T-cell (primary cell): ENCODE measurements at places on chromosomes 7 and 10.

- no peak for DNase-seq
These were observed 248.5 kb downstream of the SFMBT2 start for GRCh38 chr10:7162331-7162730.

- no peak for DNase-seq
These were observed 19.0 kb upstream of the RHOBTB1 start for GRCh38 chr10:60962946-60963345.

GRCh38 chr10:119441921-119442757 is 100.4 kb downstream of the RGS10 start:
- no peak for DNase-seq

DNA sequence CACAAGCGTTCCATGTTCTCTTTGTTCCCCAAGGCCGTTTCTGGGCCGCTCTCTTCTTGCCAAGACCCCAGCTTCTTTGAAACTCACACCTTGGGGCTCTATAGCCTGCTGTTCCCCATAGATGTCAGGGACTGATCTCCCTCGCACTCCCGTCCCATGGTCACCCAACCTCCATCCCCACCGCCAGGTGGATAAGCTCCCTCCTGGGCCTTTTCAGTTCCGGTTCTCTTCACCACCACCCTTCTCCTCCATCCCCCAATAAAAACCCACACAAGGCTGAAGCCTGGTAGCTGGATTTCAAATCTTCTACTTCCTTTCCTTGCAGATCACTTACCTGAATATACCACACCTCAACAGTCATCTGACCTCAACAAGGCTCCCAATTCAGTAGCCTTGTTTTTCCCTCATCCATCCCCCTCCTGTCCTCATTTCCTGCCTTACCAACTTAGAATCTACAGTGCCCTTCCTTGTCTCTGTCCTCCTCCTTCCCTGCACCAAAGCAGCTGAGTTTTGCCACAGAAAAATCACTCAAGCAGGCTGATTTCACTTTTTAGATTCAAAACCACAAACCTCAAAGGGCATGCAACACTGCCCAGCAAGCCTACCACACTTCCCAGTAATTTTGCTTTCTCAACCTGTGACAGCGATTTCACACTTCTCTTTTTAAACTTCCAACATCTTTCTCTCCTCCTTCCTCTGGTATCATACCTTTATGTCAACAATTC is 7.7 kb downstream of the SLC37A3 start:
- no peak for DNase-seq

DNA sequence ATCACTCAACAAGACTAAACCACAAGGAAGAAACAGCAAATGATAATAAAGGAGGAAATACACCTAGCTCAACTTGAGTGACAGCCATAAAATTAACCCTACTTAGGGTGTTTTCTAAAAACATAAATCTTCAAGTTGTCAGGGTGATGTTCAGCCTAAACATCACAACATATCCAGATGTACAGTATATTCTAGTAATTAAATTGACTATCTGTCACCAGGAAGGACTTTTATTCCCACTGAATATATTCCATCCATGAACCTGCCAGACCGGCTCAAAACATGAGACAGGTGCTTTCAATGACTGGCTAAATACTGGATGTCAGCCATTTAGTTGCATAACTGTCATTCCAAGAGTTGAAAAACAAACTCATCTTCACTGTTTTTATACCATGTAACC is 298.1 kb upstream of the NEBL start:
- DNase-seq, result no peak

DNA sequence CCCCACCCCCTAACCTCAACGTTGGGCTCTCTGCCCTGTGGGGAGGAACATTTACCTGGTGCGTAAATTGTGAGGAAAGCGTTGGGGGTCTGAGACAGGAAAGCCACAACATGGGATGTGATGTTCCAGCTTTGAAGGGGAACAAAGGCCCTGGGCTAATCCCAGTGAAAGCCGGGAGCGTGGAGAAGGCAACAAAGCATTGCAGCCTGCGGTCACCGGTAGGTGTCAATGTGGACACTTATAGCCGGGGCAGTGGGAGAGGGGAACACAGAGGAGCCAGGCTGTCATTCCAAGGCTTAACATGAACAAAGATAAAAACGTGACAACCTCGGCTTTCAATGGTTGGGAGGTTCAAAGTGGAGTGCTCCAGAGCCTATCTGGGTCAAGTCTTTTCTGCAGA is 12.7 kb downstream of the PTF1A start:
- DNase-seq, result no peak

DNA sequence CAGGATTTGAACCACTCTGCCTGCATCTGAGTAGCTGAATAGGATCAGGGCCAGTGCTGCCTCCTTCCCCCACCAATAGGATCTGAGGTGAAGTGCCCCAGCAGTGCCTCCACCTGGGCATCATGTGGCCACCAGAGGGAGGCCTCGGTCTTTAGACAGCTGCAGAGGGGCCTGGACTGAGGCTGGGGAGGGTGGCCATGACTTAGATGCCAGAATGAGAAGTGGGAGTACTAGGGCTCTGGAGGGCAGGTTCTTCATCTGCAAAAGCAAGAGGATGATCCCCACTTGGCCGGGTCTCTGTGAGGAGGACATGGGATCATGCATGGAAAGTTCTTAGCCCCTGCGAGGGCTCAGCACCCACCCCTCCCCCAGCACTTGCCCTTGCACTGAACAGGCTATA is 56.9 kb downstream of the NEUROG3 start:
- peak; percentile 27 for DNase-seq

DNA sequence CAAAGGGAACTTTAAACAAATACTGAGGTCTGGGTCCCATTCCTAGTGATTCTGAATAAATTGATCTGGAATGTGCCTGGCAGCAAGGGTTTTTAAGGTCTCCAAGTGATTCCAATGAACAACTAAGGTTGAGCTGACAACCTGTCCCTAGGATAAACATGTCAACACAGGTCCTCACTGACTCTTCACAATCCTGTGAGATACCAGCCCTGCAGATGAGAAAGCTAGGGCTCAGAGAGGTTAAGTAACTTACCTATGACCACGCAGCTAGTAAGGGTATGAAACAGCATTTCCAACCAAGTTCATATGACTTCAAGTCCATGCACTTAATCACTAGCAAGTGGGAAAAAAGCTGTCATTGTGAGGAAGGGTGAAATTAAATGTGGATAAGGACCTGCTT is 44.0 kb downstream of the SEM1 start:
- no peak for DNase-seq

- DNase-seq, result no peak
These were observed 61.9 kb downstream of the RGS10 start for GRCh38 chr10:119480667-119481066.

DNA sequence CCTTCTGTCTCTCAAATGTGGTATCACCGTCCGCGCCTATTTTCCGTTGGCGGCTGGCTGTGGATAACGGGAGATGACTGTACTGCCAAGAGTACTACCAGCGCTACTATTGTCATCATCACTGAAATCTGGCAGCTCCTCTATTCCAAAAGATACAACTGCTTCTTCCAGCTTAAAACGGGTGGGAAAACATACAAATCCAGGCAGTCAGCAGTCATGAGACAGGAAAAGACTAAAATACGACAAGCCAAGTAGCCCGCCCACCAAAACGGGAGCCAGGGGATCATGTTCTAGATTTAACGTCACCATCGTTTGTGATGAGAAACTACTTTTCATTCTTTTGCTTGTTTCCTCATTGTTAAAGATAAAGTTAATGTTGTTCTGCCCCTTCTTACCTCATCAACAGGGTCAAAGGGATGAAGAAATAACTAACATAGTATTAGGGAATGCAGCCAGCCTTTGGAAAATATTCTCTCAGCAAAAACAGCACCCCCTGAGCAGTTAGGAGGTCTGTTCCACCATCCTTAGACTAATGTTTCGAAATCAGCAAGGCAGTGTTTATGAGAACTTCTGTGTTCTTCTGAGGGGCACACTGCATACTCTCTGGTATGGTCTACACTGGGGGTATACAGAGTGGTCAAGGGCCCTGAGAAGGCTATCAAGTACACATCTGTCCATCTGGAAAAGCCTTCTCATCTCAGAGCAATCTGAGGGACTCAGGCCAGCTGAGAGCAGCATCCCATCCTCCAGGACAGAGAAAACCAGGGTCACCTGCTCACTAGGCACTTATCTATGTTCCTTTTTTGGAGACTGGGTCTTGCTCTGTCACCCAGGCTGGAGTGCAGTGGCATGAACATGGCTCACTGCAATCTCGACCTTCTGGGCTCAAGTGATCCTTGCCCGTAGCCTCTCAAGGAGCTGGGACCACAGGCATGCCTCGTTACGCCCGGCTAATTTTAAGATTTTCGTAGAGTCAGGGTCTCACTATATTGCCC is 47.5 kb downstream of the GNA12 start:
- no peak for DNase-seq

DNA sequence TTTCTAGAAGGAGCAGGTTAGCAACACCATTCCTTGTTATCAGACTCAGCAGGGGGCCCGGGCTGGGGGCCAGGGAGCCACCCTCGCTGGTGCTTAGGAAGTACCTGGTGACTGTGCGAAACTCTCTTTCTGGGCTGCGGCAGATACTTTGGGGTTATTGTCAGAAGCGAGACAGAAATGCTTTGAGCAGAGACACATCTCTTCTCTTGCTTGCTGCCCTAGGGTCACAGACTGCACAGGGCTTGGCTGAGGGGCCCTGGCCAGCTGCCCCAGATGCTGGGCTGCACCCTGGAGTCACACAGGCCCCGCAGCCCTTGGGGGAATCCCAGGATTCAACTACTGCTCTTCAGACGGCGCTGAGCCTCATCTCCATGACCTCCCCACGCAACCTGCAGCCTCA is 91.9 kb downstream of the WDFY4 start:
- no peak for DNase-seq

GRCh38 chr7:101538596-101539459 is 90.3 kb downstream of the MYL10 start:
- DNase-seq, result peak; percentile 10

DNA sequence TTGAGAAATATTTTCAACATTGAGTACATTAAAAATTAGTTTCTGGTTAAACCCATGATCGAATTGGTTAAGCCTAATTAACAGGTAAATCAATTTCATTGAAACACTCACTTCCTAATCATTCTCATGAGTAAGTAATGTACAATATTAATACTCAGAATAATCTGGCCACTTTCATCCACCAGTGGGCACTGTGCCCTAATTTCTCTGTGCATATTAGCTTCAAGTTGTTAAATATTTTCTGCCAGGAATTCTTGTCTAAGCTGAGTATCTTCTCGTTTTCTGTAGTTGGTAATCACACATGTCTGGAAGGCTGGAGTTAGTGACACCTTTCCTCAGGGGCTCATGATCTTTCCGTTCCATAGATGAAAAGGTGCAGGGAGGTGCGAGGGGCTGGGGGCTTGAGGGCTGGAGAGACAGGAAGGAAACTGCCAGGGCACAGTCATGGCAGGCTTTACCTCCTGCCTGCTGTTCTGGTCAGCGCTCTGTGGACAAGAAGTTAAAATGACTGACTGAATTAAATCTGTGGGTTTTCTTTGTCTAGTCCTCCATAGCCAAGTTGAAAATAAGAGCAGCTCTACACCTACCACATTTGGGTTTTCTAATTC is 71.9 kb downstream of the WIPF3 start:
- DNase-seq, result peak; percentile 27

GRCh38 chr10:62512732-62513475 is 138.7 kb downstream of the ZNF365 start:
- no peak for DNase-seq

GRCh38 chr10:110498982-110499795 is 1.5 kb downstream of the DUSP5 start:
- no peak for DNase-seq

- no peak for DNase-seq
These were observed 185.6 kb downstream of the FANK1 start for GRCh38 chr10:126081841-126082466.

GRCh38 chr10:133614830-133615580 is 11.6 kb downstream of the FRG2B start:
- DNase-seq, result no peak

DNA sequence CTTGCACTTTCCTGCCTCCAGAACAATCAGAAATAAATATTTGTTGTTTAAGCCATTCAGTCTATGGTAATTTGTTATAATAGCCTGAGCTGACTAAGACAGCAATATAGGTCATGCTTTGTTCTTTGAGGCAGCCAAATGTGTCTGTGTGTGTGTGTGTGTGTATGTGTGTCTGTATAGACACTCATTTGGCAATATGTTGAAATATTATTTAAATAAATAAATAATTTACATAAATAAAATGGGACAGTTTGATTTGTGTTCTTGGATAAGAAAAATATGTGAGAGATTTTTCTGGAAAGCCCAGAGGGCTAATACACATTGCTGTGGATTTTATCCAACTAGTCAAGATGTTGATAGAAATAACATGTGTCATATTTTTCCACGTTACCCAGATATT is 140.2 kb downstream of the PTN start:
- no peak for DNase-seq

DNA sequence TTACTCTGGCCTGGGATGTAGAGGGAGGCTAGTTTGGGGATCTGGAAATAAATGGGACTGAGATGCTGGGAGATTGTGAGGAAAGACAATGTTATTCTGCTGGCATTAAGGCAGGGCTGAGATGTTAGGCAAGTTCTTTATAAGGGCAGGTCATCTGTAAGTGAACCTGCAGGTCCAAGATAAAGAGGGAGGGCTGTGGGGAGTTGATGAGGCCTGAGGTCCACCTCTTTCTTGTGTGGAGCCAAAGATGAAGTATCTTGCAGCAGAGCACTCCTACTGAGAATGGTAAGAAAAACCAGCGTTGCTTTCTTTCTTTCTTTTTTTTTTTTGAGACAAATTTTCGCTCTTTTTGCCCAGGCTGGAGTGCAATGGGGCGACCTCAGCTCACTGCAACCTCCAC is 19.1 kb downstream of the CYCS start:
- no peak for DNase-seq

DNA sequence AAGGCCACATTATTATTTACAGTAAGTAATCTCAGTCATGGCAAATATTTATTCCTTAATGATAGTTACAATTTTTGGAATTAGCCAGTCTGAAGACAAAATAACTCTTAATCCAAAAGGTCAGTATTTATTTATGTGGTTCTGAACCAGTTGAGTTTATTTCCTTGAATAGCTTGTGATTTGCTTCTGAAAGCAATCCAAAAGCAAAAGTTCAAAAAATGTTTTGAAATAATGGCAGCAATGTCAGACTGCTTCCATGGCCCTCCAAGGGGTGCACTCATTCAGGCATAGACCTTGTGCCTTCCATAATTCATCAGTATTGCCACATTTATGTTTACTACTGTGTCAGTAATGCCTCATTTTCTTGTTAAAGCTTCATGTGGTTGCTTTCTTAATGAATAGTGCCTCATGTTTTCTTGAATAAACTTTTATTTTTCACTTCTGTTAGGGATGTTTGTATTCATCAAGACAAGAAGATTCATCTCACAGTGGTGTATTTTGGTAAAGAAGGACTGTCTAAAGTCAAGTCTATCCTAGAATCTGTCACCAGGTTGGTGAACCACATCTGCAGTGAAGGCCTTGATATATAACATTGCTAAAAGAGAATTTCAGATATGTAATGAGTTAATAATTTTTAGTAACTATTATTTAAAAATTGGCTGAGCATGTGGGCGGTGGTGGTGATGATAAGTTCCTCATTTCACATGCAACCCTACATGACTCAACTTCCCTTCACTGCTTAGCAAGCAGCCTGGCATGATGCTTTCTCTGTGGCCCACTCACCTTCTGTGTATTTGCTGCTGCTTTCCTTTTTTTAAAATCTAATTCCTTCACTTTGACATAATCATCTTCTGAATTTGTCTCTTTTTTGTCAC is 22.0 kb downstream of the CSGALNACT2 start:
- DNase-seq, result no peak

- DNase-seq, result no peak
These were observed 84.6 kb downstream of the XPNPEP1 start for GRCh38 chr10:109838592-109839244.

GRCh38 chr10:95655571-95656290 is 780 bp downstream of the ALDH18A1 start:
- DNase-seq, result no peak

- DNase-seq, result no peak
These were observed 41.8 kb downstream of the CNNM1 start for GRCh38 chr10:99370993-99371392.

GRCh38 chr10:68955355-68955831 is 577 bp upstream of the DDX21 start:
- no peak for DNase-seq
